ENCODE measurements at places on chromosomes 1 and 21. TPM values are rescaled to one million over a fixed set of nuclear protein-coding genes. Genes with fewer than 3 reads are reported as not detected.

Gene GPR25
- total RNA-seq, result not detected

- DNase-seq, result peak; percentile 74
These were observed 9.2 kb upstream of the CBR3 start for GRCh38 chr21:36125512-36126207.

DNA sequence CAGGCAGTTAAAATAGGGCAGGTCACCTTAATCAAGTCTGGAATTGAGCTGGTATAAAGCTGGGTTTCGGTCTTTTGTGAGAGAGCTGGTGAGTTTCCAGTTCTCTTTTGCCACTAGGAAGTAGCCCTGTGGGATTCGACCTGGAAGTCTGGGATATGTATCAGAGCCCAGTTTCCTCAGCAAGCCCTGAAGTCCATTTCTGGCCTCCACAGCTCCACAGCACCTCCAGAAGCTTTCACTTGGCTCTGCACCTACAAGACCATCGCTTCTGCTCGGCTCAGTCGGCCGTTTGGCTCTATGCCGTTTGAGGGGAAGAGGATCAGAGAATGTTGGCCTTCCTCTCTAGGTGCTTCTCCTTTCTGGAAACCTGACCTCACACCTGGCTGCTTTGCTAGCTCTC, 148.0 kb downstream of the GALNT2 start:
- no peak for DNase-seq

GRCh38 chr1:19824541-19824940, 9.5 kb upstream of the RNF186 start:
- DNase-seq, result no peak
